GDM1 (cell line): ENCODE measurements at places on chromosomes 1 and 21.

DNA sequence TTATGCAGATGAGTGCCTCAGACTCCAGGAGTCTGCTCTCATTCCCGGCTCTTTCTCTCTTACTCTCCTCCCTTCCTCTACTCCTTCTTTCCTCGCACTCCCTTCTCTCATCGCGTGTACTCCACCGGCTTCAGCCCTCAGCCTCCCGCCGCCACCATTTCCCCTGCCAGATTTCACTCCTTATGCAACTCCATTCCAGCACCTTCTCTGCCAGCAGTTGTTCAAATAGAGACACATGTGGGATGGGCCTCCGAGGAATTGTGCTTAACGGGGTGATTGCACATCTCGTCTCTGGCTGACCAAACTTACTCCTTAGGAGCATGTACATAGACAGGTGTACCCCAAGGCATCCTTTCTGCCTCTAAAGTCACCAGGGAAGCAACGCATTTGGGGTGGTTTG, 2.1 kb downstream of the CNTN2 start:
- DNase-seq, result no peak

- no peak for DNase-seq
Measured at GRCh38 chr1:215878128-215878527, 311.0 kb downstream of the KCTD3 start.

DNA sequence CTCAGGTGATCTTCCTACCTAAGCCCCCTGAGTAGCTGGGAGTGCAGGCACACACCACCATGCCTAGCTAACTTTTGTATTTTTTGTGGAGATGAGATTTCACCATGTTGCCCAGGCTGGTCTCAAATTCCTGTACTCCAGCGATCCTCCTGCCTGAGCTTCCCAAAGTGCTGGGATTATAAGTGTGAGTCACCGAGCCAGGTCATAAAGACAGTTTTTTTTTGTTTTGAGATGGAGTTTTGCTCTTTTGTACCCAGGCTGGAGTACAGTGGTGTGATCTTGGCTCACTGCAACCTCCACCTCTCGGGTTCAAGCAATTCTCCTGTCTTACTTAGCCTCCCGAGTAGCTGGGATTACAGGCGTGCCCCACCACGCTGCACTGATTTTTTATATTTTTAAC, 42.1 kb downstream of the KIF1B start:
- DNase-seq, result no peak

DNA sequence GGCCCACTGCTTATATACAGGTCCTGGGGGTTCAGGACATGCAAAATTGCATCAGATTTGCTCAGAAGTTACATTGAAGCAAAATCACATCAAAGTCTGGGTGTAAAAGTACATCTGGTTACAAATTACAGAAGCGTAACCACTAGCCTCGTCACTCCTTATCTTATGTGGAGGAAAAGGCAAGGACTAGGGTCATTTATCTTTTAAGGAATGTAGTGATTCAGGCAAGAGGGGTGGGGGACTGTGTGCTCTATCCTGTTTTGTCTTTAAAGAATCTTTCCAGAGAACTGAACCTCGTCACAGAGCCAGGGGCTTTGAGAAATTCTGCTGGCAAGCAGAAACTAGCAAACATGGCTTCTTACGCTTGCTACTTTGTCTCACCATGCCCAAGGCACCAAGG, 61.1 kb upstream of the RAB4A start:
- no peak for DNase-seq

DNA sequence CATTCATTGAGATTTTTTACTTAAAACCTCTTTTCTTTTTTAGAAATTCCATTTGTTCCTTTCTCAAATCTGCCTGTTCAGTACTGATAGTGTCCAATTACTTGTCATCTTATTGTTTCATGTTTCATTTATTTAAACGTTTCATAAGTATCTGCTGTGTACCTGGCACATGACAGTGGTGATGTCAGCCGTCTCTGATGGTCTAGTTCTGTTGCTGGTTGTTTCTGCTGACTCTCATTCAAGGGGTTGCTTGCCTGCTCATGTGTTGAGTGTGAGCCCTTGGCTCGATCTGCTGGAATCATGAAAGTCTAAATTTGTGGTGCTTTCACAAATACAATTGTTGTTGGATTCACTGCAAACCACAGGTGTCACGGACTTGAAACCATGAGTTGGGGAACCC, 25.5 kb upstream of the C2CD2 start:
- no peak for DNase-seq

DNA sequence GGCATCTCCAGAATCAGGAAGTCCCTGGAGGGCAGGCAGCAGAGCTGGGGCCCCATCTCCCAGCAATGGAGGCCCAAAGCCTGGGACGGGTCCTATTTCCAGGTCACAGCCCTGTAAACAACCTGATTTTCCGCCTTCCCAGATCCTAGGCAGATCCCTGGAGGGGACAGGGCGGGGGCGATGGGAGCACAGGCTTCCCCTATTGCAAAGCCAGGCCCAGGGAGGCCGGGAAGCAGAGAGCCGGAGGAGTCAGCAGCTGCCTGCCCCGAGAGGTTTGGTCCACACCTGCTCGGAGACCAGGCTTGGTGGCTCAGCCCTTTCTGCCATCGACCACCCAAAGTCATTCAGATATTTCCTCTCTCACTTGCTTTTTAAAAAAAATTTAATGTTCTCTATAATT, 29.2 kb downstream of the CASZ1 start:
- no peak for DNase-seq

DNA sequence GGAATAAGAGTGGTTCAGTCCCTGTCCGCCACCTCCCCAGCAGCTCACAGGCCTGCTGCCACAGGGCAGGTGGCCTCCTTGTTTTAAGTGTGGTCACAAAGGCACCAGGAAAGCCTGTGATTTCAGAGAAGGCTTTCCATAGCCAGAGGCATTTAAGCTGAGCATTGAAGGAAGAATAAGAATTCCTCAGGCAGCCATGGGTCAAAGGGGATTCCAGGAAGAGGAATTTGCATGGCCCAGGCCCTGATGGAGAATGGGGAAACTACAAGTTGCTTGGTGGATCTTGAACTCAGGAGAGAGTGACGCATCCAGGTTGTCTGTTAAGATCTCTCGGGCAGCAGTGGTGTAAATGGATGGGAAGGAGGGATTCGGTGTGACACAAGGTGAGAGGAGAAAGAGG, 66.7 kb downstream of the KLHDC7A start:
- no peak for DNase-seq

DNA sequence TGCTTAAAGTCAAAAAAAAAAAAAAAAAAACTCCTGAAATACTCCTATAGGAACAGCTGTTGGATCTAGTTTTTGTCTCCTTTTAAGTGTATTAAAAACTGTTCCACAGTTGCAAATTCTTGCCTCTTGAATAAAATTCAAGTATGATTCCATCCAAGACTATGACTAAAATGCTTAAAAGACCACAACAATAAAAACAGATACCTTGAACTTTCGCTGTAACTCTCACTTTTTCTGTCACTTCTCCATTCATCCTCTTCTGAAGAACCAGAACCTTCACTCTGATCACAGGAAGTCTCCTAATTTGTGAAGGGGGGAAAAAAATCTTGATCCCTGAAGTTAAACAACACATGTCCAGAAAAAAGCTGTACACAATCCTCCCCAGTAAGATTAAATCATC, 55.0 kb upstream of the PSMG1 start:
- DNase-seq, result no peak

GRCh38 chr1:212141404-212141803, 105.9 kb downstream of the DTL start:
- no peak for DNase-seq

DNA sequence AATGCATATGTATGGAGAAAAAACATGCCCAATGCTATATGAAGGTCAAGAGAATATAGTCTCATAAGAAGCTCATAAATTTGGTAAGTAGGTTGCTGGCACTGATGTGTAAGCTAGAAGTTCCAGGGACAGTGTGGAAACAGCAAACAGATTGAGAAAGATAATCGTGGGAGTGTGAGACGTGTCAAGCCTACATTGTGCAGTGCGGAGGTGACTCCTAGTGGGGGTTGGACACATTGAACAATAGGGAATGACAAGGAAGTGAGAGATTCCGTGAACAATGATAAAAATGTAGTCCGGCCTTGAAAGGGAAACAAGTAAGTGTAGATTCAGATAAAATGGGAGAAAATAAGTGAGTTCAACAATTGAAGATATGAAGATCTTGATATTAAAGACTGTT, 788.4 kb upstream of the PRMT6 start:
- DNase-seq, result no peak

DNA sequence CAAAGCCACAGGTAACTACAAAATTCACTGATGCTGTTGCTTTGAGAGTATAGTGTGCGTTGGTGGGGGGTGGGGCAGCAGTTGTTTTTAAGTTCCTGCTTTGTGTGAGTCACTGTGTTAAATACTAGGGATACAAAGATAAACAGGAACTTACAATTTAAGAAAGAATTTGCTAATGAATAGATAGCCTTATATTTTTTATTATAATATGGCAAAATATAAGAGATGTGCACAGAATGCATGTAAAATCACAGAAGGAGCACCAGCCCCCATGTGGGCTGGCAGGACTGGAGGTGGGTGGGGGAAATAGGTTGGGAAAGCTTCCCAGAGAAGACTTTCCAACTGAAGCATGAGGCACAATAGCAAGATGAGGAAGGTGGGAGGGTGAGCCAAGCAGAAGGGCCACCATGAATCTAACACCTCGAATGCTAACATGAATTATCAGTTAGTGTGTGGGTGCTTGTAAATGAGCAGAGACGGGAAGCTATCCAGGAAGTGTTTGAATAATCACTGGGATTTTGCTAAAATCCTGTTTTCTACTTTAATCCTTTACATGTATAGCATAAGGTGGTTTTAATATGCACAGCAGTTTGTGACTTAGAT, 57.0 kb upstream of the RAVER2 start:
- DNase-seq, result no peak

DNA sequence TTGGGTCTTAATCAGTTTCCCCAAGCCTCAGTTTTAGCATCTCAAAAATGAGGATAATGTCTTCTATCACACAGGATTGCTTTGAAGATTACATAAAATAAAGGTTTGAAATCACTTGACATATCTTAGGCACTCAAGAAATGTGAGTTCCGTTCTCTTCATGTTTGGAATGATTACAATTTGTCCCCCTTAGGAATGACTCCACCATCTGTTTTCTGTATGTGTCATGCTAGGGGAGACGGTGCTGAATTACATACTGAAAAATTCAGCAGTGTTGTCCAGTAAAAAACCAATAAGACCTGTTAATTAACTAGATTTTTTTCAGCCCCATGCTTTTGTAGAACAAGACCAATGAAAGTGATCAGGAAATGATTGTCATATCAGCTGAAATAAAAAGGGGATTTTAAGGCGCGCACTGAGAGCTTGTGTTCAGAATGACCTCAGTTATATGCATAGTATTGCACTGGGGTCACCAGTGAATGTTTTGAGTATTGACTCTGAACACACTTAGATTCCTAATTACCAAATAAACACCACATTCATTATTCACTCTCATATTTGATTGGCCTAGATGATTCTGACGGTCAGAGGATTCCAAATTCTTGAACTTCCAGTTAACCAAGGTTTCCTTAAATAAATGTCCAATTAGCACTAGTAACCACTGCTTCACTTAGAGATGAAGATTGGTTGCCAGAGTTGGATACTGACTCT, 114.5 kb upstream of the KCNK2 start:
- DNase-seq, result no peak

- DNase-seq, result no peak
Measured at GRCh38 chr1:87146986-87147385, 181.7 kb upstream of the LMO4 start.

DNA sequence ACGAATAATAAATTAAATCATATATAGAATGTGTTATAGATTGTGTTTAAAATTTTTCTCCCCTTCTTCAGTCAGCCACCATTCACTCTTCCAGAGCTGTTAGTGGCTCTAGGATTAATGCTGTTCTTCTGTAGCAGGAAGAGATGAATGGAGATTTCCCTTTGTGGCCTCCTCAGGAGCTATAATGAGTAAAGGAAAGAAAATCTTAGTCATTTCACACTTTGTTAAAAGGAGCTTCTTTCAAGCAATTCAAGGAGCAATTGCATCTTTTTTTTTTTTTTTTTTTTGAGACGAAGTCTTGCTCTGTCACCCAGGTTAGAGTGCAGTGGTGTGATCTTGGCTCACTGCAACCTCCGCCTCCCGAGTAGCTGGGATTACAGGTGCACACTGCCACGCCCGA, 23.7 kb upstream of the TMCO2 start:
- DNase-seq, result no peak

- DNase-seq, result no peak
Measured at GRCh38 chr1:159932296-159933285, 7.3 kb upstream of the TAGLN2 start.

GRCh38 chr1:18064534-18064933, 43.1 kb upstream of the IGSF21 start:
- DNase-seq, result no peak

DNA sequence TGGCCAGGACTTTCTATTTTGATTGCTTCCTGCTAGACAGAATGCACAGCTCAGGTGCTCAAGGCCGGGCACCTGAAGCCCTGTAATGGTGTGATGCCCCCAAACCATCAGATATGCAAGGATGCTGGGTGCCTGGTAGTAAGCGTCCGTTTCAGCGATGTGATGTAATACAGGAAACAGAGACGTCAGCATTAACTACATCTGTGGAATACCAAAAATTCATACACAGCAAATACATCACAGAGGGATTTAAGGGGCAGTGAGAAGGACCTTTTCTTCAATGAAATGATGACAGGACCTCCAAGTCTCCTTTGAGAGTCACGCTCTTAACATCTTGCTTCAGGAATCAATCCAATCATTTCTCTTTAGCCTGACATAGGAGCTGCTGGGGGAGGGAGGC, 64.4 kb downstream of the SIM2 start:
- DNase-seq, result no peak

GRCh38 chr1:8666389-8667167, 150.9 kb downstream of the RERE start:
- no peak for DNase-seq

DNA sequence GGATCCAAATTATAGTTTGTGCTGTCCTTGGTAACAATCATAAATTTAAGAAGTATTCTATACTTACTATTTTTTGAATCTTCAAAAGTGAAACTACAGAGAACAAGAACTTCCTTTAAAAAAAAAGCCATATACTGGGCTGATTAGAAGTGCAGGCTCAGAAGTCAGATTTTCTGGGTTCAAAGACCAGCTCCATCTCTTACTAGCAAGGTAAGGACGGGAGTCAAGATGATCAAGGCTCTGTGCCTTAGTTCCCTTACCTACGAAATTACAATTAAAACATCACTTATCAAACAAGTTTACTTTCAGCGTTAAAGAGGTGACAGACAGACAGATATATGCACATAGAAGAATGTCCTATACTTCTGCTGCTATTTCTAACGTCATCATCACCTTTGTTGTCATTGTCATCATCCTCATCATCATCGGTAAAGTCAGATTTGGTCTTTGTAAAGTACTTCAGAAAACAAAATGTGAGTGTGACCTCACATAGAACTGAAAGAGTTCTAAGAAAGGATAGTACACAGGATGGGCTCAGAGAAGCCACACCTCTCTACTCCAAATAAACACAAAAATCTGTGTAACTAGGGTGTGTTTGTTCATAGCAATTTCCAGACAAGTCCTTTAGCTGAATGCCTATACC, 178.7 kb downstream of the VAV3 start:
- no peak for DNase-seq
